ENCODE measurements at places on chromosomes 12 and 14. TPM values are rescaled to one million over a fixed set of nuclear protein-coding genes. Genes with fewer than 3 reads are reported as not detected.
A peak's percentile ranks its signal among the peaks of the same experiment; 100 is the strongest.

- DNase-seq: peak; percentile 92
Measured at GRCh38 chr14:68794130-68794850, 1.4 kb upstream of the ZFP36L1 start.

GRCh38 chr12:13071305-13072280 lies 27.4 kb downstream of the FAM234B start:
- DNase-seq: no peak

- DNase-seq: peak; percentile 6
Measured at GRCh38 chr12:112599871-112600270, 181.1 kb downstream of the PTPN11 start.

GRCh38 chr14:102824832-102825231 lies 47.6 kb downstream of the TRAF3 start:
- DNase-seq: peak; percentile 21

- no peak for DNase-seq
Measured at GRCh38 chr14:94341656-94342333, 18.7 kb upstream of the SERPINA6 start.

DNA sequence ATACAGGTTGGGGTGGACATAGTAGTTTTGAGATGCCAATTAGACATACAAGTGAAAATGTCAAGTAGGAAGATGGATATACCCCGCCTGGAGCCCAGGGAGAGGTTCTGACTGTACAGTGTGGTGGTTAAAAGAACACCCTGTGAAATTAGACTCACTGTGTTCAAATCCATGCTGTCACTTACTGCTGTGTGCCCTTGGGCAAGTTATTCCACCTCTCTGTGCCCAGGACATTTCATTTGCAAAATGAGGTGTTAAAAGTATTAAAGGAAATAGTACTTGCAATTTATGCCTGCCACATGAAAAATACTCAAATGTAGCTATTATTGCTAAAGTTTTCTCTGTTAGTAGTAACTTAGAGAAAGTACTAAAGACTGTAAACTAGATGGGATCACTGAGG lies 18.5 kb downstream of the GALNT4 start:
- no peak for DNase-seq

DNA sequence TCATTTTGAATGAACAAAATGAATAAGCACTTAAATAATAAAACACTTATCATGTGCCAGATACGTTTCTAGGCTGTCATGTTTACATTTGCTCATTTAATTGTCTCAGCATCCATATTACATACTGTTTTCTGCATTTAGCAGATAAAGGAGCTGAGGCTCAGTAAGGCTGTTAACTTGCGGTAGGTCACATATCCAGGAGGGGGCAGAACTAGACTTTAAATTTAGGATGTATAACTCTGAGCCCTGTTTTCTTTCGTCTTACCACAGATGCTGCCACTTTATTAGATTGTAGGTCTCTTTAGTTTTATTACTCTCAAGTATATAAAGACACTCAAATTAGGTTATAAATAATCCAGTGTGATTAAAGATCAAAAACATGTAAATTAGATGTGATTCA lies 17.7 kb downstream of the IRAK4 start:
- DNase-seq: peak; percentile 46

DNA sequence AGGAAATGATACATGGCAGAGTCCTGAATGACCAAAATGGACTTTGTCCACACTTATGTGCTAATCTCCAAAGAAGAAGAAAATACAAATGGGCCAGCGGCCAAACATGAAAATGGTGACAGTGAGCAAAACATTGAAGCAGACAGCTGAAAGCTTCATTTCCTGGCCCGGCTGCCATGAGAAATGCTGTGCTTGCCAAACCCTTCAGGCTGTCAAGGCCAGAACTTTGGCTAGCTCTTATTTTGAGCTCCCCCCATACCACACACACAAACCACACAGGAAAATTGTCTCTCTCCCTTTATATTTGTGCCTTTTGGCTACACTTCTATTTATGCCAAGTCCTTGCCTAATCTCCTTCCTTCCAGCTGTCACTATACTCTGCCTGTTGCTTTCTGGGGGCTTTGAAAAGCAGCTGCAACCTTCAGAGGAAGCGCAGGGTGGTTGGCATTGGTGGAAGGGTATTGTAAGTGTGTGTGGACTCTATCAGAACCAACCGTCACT lies 323.8 kb downstream of the RAD51B start:
- DNase-seq: peak; percentile 27

- DNase-seq: no peak
Measured at GRCh38 chr12:53956914-53957536, 2.3 kb downstream of the HOXC12 start.

DNA sequence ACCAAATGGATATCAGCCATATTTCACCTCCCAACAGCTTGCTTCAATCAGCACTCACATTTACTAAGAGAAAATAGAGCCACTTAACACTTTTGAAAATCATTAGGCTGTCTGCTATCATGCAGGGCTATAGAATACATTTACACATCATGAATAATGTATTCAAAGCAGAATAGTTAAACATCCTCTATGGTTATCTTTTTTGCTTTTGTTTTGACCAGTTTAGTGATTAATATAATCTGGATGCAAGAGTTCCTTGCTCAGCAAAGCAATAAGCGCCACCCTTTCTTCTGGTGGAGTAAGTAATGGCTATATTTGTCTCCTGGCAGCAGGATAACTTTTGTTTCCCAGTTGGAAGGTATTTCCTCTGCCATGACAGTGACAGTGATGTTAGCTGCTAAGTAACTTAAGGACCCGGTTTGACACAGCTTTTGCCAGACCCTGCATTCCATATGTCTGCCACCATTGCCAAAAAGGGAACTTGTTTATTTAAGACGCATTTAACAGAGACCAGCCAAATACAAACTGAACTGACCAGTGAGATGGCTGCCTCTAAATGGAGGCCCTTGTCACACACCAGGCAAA lies 70.3 kb upstream of the NR2C1 start:
- no peak for DNase-seq

GRCh38 chr14:82872494-82872893 lies 1338.8 kb upstream of the SEL1L start:
- no peak for DNase-seq

GRCh38 chr14:91061056-91061887 lies 831 bp upstream of the RPS6KA5 start:
- no peak for DNase-seq

DNA sequence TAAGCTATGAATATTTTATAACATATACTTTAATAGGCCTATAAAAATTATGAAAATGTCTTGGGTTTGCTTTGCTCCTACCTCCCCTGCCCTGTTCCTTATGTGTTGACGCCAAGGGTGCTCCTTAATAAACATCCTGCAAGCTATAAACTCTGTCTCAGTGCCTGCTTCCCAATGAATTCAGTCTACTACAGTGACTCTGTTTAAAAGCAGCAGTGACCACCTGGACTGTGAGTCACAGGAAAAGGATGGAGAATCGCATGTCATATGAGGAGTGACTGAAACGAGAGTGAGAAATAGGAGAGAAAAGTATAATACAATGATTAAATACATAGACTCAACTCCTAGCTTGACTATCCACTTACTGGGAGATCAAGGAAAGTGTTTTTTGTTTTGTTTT lies 41.1 kb upstream of the CFAP54 start:
- no peak for DNase-seq

Gene BTBD7
- 25.8 TPM for total RNA-seq

Gene DIO2
- total RNA-seq: 9.3 TPM

Gene GARIN6
- not detected for total RNA-seq

Gene PLEKHD1
- not detected for total RNA-seq

Gene EIF2S3B
- total RNA-seq: 1.3 TPM
